ENCODE measurements at places on chromosomes 13 and 19.

DNA sequence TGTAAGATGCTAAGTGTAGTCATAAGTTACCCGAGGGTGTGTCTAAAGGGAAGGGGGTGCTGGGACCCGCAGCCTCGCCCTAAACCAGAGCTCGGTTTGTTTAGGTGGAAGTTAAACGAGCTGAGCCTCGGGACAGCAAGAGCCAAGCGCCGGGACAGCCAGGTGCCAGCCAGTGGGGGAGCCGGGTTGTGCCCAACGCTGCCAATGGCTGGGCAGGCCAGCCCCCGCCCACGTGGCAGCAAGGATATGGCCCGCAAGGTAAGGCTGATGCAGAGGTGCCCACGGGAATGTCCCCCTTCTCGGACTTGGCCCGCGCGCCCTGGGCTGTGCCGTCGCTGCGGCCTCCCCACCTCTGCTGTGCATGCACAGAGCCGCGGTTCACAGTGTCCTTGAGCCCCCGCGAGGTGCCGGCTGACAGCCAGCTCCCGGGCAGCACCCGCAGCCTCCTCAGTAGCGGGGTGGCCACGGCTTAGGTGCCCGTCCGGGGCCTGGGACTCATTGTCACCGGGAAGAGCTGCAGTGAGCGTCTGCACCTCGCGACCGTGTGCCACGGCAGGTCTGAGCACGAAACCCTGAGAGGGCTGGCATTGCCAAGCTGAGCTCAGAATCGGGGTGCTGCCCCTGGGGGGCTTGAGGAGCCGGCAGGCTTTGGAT is 9.3 kb upstream of the RPS15 start:
- DNase-seq, result no peak

DNA sequence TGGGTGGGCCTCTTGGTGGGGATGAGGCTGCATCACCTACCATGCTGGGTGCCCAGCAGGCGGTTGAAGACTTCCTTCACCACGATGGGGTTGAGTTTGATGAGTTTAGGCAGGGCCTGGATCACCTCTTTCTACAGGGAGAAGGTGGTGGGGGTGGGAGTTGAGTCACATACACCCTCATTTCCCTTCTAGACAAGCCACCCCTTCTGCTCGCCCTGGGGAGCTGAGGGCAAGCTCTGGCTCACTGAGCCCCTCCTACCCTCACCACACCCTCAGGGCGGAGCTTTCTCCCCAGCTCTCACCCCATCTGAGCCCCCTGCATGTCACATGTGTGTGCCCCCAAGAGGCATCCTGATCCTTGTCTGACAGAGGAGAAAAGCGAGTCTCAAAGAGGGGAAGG is 7.6 kb upstream of the RSPH6A start:
- DNase-seq, result no peak

DNA sequence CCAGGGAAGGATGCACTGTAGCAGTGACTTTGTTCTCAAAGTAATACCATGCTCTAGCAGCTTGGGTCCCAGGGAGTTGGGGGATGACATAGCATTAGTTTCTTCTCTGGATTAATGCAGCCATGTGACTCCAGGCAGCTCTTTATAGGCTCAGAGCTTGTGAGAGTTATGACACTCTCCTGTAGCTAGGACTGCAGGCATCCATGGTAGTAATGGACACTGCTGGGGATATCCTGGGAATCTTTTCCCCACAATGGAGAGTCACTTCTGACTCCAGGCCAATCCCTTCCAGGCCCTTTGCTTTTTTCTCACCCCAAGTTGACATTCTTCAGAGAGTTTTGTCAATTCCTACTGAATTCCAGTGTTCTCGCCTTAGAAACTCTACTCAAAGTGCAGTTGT is 270.9 kb downstream of the COG6 start:
- no peak for DNase-seq

GRCh38 chr13:105956921-105957320 is 578.5 kb downstream of the EFNB2 start:
- no peak for DNase-seq

DNA sequence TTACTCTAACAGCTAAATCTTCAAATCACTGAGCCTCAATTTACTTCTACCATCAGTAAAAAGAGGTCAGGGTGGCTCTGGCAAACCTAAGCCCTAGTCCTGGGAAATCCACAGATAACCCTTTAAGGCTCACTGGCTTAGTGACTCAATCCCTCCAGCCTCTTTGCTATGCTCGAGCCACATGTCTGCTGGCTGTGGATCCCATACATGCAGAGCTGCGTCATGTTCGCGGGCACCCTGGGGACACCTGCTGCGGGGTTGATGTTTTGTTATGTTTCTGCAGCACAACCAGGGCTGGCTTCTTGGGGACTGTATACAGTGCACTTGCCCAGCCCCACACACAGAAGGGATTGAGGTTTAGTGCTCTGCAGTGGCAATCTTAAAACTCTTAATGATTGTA is 41.6 kb upstream of the C13orf42 start:
- DNase-seq, result no peak

Measured in esophagus squamous epithelium (tissue), 5 donors.